Cardiac septum (tissue), 1 donor: ENCODE measurements at places on chromosomes 11 and 22.

GRCh38 chr11:119863851-119864601 lies 135.0 kb upstream of the NECTIN1 start:
- no peak for DNase-seq

- no peak for DNase-seq
Observed at GRCh38 chr11:102115557-102115956, 5.3 kb downstream of the YAP1 start.

DNA sequence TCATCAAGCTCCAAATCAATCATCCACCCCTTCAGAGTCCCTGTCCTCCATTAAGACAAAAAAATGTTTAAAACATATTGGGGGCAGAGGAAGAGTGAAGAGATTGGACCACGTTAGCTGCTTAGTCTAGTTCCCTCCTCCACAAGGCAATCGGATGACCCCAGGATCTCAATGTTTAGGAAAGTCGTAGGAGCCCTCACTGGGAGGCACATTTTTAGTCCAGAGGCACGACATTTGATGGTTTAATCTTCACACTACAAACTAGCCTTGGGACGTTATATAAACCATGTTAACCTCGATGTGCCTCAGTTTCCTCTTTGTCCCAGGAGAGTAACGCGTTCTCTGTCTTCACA lies 588 bp upstream of the FAT3 start:
- no peak for DNase-seq

- DNase-seq = no peak
Observed at GRCh38 chr11:56848141-56848809, 99.8 kb upstream of the OR9G4 start.

DNA sequence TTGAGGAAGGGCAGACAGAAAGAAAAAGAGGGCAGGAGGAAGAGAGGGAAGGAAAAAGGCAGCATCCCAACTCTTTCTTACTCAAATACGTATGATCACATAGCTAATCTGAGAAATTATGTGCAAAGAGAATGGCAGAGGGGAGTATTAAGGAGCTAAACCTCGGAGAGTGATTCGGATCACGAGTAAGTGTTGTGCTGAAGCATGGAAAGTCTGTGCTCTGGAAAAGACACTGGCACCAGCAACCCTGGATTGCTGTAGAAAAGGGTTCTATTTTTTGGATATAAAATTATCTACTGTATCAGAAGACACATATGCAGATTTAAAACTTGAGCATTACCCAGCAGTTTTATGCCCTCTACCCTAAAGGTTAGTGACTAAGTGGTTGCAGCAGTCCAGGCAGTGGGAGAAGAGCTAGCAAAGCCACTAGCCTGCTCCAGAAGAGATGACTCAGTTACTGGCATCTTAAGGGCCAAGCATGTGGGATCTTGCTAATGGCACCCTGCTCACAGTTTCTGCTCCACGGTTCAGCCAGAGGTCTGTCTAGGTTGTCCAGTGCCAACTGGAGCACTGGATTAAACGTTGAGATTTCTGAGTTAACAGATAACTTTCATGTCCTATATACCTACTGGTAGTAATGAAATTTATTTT lies 151.7 kb downstream of the SWAP70 start:
- no peak for DNase-seq

DNA sequence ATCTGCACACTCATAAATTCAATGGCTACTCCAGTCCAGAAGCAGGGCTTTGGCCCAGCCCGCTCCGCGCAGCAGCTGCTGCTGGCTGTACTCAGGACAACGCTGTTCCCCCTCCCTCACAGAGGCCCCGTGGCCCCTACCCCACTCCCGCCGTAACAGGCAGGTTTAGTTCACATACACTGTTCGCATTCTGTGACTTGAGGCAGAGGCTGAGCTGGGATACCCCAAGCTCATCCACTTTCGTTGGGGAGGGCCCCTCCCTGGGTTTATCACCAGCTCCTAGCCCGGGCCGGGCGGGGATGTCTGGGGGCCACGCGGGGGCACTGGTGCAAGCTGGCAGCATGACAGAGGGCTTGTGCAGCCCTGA lies 52.4 kb downstream of the SYT13 start:
- no peak for DNase-seq

DNA sequence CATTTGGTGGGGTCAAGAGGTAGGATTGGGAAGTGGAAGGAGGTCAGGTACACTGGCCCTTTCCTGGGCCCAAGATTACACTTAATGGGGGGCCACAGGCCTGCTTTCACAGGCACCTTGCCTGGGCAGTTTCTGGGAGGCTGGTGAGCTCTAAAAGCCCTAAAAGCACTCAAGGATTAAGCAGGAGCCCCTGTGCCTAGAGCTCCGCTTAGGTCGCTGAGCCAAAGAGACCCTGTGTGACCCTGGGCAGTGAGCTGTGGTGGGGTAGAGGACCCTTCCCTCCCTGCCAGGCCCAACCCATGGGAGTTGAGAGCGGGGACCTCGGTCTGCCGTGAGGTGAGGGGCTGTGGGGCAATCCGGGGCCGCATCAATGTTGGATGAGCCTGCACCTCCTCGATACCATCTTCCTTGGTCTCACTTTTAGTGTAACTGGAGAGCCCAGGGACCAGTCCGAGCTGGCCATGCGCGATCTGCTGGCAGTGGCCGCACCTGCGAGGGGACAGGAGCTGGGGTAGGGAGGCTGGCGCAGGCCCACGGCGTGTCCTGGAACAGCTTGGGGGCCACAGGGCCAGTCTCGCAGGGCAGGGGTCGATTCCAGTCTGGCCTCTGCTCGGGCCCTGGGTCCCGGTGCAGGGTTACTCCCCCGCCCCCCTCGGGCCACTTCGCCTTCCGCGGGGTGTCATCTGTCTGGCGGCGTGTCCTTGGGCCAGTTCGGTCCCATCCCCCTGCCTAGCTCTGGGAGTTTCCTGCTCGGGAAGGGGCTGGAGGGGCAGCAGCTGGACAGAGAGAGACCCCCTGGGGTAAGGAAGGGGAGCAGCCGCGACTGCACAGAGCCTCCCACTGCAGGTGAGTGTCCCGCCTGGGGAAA lies 44.3 kb downstream of the EIF3F start:
- peak; percentile 61 for DNase-seq

- DNase-seq = no peak
Observed at GRCh38 chr11:37747121-37747520, 1149.1 kb upstream of the RAG2 start.
